CD8-positive, alpha-beta memory T cell (primary cell): ENCODE measurements at places on chromosomes 5 and 9.

DNA sequence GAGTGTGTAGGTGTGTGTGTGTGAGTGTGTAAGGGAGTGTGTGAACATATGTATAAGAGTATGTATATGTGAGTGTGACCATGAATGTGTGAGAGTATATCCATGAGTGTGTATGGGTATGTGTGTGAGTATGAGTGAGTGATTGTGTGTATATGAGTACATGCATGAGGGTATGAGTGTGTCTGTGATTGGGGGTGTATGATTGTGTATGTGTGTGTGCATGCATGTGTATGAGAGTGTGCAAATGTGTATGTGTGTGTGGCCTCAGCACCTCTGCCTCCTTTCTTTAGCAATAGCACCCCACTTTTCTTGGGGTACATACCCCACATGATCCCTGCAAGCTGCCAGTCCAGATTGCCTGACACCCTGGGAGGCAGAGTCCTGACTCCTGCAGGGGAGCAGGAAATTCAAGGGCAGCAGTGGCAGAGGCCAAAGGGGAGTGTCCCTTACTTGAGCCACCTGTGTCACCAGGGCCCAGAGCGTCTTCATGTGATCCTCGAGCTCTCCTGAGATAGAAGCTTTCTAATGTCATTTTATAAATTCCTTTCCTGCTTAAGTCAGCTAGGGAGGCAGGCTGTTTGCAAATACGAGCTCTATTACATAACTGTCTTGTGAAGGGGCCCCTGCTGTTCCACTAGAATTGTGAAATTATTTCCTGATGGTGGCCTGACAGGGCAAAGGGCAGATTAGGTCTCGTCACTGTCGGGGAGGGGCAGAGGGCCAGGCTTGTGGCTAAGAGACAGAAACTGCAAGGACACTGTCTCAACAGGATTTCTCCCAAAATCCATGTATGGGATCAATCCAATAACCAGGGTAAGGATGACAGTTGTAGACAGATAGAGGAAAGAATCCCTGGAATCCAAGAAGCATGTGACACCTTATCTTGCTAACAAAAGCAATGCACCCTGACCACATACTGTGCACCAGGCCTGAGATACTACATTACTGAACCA is 389.1 kb downstream of the GADD45G start:
- no peak for DNase-seq

DNA sequence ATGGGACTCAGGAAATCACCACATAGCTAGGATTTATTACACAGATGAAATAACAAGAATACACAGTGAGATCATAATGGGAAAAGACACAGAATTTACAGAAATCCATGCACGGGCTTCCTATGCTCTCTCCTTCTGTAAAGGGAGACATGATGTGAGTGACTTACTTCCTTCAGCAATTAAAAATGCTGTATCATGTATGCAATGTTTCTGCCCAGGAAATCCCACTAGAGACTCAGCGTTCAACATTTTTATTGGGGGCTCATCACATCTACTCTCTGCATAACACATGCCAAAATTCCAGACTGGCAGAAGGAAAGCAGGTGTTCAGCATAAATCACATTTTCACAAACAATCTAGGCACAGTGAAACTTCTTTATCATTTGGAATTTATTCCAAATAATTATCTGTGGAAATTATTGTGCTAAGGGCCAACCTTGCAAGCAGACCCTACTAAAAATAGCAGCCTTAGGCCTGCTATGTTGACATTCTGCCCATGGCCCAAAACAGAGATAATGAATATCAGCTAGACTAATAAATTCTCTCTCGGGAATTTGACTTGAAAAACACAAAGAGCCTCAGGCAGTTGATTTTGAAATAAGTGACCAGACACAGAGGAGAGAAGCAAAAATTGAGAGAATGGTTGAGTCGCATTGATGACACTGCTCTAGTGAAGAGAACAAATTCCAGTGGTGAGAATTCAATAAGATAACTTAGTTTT is 31.4 kb upstream of the SELENOP start:
- DNase-seq: no peak

- no peak for DNase-seq
These were observed 2.9 kb upstream of the TGFBI start for GRCh38 chr5:136025900-136026299.

DNA sequence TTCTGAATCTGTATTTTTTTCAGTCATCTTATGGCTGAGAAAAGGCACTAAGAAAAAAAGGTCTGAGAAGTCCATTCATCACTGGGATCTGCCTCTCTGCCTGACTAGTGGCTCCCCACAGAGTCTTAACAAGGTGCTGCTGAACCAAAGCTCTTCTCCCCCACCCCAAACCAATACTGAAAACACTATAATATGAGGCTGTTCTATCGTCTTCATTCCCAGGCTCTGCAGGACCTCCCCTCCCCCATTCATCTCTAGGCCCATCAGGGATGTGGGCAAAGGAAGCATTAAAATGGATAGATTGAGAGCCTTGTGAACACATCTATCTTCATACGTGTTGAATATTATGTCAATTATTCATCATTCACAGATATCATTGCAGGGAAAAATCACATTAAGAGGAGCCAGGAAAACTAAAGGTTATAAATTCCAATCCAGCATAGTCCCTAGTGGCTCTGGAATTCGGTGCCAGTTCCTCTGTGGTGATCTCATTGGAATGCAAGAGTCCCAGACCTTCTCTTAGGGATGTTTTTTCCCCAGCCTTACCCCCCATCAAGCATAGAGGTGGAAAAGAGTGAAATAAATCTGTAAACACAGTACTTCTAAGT is 44.3 kb upstream of the GPR151 start:
- DNase-seq: no peak

GRCh38 chr5:68306361-68307014 is 90.9 kb downstream of the PIK3R1 start:
- DNase-seq: no peak
